ENCODE measurements at places on chromosomes 2 and 18. TPM values are rescaled to one million over a fixed set of nuclear protein-coding genes. Genes with fewer than 3 reads are reported as not detected.

The FOXI3 gene
- total RNA-seq, result not detected

The OSR1 gene
- 3.2 TPM for total RNA-seq

The PMAIP1 gene
- total RNA-seq, result 5.5 TPM

The UGT1A5 gene
- not detected for total RNA-seq

The SLC9A2 gene
- total RNA-seq, result not detected

The CYBRD1 gene
- 229 TPM for total RNA-seq
